Bronchial epithelial cell (primary cell): ENCODE measurements at places on chromosomes 6 and 20.
A peak's percentile ranks its signal among the peaks of the same experiment; 100 is the strongest.

GRCh38 chr6:11536795-11537194 is 754 bp upstream of the TMEM170B start:
- DNase-seq: no peak

GRCh38 chr20:62190639-62191411 is 8.0 kb downstream of the MTG2 start:
- no peak for DNase-seq

- DNase-seq: peak; percentile 97
These were observed 32.5 kb downstream of the MGME1 start for GRCh38 chr20:18001131-18001921.

DNA sequence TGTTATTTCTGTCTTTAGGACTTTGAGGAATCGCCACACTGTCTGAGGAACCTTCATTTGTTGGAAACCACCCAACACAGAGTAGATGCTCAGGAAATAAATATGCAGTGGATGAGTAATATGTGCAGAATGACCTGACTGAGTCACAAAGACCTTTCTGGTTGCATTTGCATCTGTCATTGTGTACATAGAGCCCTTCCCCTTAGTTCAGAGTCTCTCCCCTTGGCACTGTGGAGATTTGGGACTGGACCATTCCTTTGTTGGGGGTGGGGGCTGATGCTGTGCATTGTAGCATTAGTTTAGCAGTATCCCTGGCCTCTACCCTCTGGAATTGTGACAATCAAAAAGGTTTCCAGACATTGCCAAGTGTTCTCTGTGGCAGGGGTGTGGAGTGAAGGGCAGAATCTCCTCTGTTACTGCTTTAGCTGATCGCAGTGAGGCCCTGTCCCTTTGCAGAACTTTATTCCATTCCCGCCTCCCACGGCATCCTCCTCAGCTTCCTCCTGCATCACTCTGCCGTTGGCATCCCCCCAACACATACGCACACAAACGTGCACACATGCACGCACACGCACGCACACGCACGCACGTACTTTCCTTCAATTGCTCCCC is 64.5 kb downstream of the EYA2 start:
- peak; percentile 99 for DNase-seq

DNA sequence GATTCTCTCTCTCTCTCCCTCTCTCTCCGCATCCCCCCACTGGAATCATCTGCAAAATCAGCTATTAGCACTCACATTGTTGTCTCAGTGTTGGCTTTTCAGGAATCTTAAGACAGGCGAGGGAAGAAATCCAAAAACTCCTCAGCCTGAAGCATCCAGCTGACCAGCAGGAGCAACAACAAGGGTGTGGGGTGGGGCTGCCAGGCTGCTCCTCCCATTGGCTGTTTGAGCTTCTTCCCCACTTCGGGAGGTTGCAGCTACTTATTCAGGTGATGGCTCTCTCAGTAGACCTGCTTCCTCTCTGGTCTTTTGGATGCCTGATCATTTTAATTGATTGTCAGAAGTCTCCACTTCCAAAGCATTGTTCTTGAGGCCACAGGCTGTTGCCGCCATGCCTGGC is 24.1 kb upstream of the SLC32A1 start:
- DNase-seq: no peak

GRCh38 chr6:116059713-116060571 is 749 bp downstream of the FRK start:
- DNase-seq: peak; percentile 88

DNA sequence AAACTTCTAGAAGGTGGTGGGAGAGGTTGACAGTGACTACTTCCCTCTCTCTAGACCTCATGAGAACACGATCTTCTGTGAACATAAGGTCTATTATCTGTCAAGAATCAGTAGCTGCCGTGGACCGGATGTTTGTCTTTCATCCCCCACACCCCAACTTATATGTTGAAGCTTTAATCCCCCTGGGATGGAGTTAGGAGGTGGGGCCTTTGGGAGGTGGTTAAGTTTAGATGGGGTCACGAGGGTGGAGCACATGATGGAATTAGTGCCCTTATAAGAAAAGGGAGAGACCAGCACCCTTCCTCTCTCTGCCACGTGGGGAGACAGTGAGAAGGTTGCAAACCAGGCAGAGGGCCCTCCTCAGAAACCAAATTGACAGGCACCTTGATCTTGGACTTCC is 409.1 kb downstream of the QKI start:
- DNase-seq: no peak
